ENCODE measurements at places on chromosomes 2 and 18.

- no peaks in the 10 kb centered on the region for H3K36me3 ChIP-seq
- no peaks in the 10 kb centered on the region for H3K4me1 ChIP-seq
- no peak overlapping the region for H3K27ac ChIP-seq
- H3K27me3 ChIP-seq = no peaks in the 10 kb centered on the region
- no peak overlapping the region for H3K4me3 ChIP-seq
These were observed 26.9 kb downstream of the C18orf63 start for GRCh38 chr18:74342416-74343043.

- H3K4me1 ChIP-seq = no peaks in the 10 kb centered on the region
- no peak overlapping the region for H3K4me3 ChIP-seq
- peaks cover 25% of the 10 kb centered on the region for H3K36me3 ChIP-seq
- no peak overlapping the region for H3K27ac ChIP-seq
- DNase-seq = no peak
- no peaks in the 10 kb centered on the region for H3K27me3 ChIP-seq
These were observed 132.7 kb upstream of the TTC27 start for GRCh38 chr2:32495139-32495538.

DNA sequence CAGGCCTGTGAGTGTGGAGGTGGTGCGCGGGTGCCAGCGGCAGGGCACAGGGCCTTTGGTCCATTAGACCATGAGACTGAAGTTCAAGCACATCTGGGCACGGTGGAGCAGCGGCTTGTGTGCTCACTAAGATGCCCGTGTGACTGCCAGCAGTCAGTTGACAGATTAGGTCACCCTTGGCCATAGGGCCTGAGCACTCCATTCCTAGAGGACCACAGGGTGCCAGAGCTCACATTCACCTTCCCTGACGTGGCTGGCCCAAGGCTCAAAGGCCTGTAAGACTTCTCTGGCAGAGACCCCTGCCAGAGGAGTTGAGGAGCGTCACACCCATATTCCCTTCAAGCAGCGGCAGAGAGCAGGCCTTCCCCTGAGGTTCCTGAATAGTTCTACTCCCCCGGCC is 650 bp downstream of the LHCGR start:
- no peak for DNase-seq
- H3K27ac ChIP-seq = no peak overlapping the region
- H3K27me3 ChIP-seq = peaks cover 6% of the 10 kb centered on the region
- no peaks in the 10 kb centered on the region for H3K36me3 ChIP-seq
- peaks cover 8% of the 10 kb centered on the region for H3K4me1 ChIP-seq

DNA sequence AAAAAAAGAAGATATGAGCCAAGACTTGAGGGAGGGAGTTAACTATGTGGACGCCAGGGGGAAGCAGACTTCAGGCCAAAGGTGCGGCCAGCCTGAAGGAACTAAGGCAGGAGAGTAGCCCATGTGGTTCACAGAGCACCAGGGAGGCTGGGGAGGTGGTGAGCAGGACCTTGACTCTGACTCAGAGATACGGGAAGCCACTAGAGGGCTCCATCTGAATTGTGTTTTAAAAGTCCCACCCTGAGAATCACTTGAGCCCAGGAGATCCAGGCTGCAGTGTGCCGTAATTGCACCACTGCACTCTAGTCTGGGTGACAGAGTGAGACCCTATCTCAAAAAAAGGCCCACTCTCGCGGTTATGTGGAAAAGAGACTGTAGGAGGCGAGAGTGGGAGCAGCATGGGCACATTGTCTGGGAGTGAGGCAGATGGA is 12.3 kb downstream of the CEP192 start:
- H3K27ac ChIP-seq = no peak overlapping the region
- no peak for DNase-seq
- no peak overlapping the region for H3K4me3 ChIP-seq
- H3K27me3 ChIP-seq = no peaks in the 10 kb centered on the region
- no peaks in the 10 kb centered on the region for H3K4me1 ChIP-seq
- peaks cover 12% of the 10 kb centered on the region for H3K36me3 ChIP-seq

- H3K27me3 ChIP-seq = no peaks in the 10 kb centered on the region
- peak; percentile 67 for DNase-seq
- peak overlapping the region; percentile 61 for H3K27ac ChIP-seq
- H3K4me3 ChIP-seq = no peak overlapping the region
These were observed 66.3 kb downstream of the CDK15 start for GRCh38 chr2:201872591-201872990.

- no peaks in the 10 kb centered on the region for H3K27me3 ChIP-seq
- no peak overlapping the region for H3K27ac ChIP-seq
- peaks cover 4% of the 10 kb centered on the region for H3K36me3 ChIP-seq
- no peaks in the 10 kb centered on the region for H3K4me1 ChIP-seq
These were observed 107.9 kb upstream of the TTC39C start for GRCh38 chr18:23906658-23907057.

GRCh38 chr2:237723602-237724001 is 75.0 kb upstream of the RBM44 start:
- H3K27me3 ChIP-seq = no peaks in the 10 kb centered on the region
- no peaks in the 10 kb centered on the region for H3K36me3 ChIP-seq
- H3K4me1 ChIP-seq = no peaks in the 10 kb centered on the region
- H3K27ac ChIP-seq = no peak overlapping the region
- DNase-seq = no peak
- H3K4me3 ChIP-seq = no peak overlapping the region

DNA sequence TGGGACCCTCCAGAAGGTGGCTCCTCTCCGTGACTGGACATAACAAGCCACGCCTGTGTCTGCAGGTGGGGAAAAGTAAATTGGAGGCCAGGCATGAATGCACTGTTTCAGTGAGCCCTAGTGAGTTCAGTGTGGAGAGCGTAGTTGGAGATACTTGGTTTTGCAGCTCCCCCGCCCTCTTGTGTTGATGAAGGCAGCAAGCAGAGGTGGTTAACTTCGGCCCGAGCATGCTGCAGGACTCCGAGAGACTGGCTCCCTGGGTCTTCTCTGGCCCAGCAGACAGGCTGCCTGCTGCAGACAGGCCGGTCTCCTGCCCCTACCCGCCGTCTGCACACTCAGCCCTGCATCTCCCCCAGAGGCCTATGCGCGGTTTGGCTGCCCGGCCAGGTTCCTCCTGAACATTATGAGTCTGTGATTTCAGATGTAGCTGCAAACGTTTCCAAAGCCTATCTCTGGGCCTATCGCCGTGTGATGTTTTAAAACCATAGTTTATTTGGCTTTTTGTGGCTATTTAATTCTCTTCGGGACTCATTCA is 102.4 kb downstream of the LDLRAD4 start:
- no peaks in the 10 kb centered on the region for H3K27me3 ChIP-seq
- H3K27ac ChIP-seq = no peak overlapping the region
- H3K4me3 ChIP-seq = no peak overlapping the region
- peaks cover 17% of the 10 kb centered on the region for H3K4me1 ChIP-seq
- peaks cover 6% of the 10 kb centered on the region for H3K36me3 ChIP-seq

- no peaks in the 10 kb centered on the region for H3K27me3 ChIP-seq
- no peaks in the 10 kb centered on the region for H3K4me1 ChIP-seq
These were observed 127.7 kb downstream of the DTNA start for GRCh38 chr18:34837769-34838272.

DNA sequence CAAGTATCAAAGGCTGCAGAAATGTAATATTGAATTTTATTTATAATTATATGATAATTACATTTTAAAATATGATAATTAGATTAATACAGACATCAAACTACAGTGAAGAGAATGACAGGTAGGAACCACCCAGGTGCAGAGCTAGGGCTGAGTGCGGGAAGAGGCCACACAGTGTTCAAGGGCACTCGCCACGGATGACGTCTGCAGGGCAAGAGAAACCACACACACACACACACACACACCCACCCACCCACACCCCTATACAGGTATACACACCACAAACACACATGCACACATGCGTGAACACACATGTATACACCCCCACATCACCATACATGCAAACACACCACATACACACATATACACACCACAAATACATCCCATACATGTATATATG is 41.2 kb downstream of the MBP start:
- no peak for DNase-seq
- H3K27ac ChIP-seq = no peak overlapping the region
- peaks cover 24% of the 10 kb centered on the region for H3K4me1 ChIP-seq
- no peaks in the 10 kb centered on the region for H3K27me3 ChIP-seq
- H3K4me3 ChIP-seq = no peak overlapping the region

DNA sequence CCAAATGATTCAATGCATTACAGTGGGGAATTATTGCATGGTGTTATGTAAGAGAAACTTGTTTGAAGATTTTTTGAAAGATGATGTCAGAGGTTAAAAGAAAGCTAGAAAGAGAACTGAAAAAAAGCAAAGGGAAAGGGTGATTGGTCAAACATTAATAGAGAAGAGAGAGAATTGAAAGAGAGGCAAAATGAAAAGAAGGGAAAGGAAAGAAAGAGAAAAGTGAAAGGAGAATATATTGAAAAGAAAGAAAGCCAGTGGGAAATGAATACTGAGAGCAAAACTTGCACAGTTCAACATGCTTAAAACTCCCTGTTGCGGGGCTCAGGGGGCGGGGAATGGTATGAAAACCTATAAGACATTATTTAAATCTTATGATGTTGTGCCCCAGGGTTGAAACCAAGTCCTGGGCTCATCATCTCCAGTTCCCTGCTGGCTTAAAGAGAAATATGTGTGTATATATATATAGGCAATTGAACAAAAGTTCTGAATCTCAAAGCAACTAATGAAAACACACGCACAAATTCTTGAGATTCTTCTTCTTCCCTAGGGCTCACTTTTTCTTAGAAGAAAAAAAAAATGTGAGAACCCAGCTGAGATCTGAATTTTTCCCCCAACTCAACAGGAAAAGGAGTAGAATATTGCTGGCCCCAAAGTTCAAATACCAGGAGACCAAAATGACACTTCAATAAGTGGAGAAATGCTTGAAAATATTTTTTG is 2045.9 kb upstream of the CELF4 start:
- H3K27me3 ChIP-seq = no peaks in the 10 kb centered on the region
- no peaks in the 10 kb centered on the region for H3K4me1 ChIP-seq
- DNase-seq = no peak
